NCI-H524 (cell line): ENCODE measurements at places on chromosomes 6 and 20.

DNA sequence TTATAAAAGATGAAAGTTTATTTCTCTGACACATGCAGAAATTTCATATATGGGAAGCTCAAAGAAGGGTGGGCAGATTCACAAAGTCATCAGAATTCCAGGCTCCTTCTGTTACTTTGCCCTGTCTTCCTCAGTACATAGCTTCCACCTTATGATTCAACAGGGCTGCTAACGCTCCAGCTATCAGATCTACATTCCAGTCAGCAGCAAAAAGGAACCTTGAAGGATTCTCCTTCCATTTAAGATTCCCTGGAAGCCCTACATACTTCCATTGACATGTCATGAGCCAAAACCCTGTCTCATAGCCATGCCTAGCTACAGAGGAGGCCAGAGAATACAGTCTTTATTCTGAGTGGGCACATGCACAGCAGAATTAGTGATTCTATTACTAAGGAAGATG, 103.3 kb downstream of the NCR2 start:
- DNase-seq = no peak

DNA sequence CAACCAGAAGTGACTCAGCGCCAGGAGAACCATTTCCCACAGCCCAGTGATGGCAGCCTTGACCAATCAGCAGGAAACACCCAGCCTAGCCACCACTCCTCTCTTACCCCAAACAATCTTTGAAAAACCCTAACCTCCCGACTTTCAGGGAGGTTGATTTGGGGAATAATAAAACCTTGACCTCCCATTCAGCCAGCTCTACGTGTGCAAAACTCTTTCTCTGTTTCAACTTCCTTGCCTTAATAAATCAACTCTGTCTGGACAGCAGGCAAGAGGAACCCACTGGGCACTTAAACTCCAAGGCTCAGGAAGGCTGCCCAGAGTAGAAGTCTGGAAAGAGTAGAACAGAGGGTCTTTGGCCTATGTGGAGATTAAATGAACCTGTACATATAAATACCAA, 35.0 kb downstream of the SERPINB1 start:
- no peak for DNase-seq

- peak; percentile 41 for DNase-seq
Measured at GRCh38 chr6:25223490-25223991, 55.6 kb upstream of the CARMIL1 start.

DNA sequence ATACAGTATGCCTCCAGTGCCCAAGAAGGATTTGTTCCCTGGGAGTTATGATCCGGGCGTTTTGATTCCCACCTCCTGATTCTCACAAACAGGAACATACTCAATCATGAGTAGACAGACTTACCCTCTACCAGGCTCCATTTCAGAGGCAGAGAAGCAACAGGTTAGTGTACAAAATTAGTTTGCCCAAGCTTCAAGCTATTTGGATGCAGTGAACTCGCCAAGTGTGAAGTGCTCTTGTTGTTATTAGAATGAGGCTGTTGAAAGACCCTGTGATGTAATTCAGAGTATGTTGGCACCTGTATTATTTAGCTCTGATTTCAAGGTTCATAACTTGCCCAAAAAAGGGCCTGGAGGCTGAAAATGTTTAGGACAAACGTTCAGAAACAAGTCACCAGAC, 247.0 kb downstream of the PHACTR1 start:
- DNase-seq = no peak

- no peak for DNase-seq
Measured at GRCh38 chr6:15106958-15107643, 138.8 kb upstream of the JARID2 start.

DNA sequence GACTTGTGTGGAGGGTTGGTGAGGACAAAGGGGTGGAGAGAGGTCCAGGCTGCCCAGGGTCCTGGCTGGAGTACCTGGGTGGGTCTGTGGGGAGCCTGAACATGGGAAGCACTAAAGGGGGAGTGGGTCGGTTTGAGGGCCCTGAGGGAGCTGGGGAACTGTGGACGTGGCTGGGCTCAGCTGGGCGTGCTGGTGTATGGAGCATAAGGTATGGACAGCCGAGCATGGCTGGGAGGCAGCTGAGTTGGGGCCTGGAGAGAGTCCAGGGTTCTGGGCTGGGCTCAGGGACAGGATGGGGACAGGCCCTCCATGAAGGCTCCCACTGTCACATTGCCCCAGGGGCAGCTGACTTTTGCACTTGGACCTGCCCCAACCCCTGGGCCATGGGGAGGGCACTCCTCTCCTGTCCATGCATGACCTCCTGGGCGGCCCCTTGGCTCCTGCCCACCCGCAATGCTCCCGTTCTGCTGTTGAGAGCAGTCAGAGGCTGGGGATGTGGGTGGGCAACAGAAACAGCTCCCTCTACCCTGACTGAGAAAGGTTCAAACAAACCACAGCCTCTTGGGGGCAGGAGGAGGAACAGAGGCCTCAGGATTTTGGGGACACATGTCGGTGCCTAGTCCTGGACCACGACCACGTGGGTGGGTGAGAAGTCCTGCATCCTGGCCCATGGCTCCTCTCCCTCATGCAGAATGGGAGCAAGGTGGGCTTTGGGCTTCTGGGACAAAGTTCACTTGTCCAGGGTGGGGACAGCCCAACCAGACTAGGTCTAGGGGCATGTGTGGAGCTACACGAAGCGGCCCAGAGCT, 4.5 kb downstream of the C20orf204 start:
- DNase-seq = no peak
